Activated CD4-positive, alpha-beta memory T cell treated with anti-CD3 and anti-CD28 coated beads for 36 hours (primary cell): ENCODE measurements at places on chromosomes 3 and 15. TPM values are rescaled to one million over a fixed set of nuclear protein-coding genes. Genes with fewer than 3 reads are reported as not detected.

PLSCR2 gene
- not detected for total RNA-seq

GRCh38 chr3:194577986-194578905 lies 55.0 kb downstream of the TMEM44 start:
- H3K27me3 ChIP-seq: peaks cover 4% of the 10 kb centered on the region
- peak; percentile 66 for DNase-seq
- peak overlapping the region; percentile 27 for H3K4me3 ChIP-seq

DNA sequence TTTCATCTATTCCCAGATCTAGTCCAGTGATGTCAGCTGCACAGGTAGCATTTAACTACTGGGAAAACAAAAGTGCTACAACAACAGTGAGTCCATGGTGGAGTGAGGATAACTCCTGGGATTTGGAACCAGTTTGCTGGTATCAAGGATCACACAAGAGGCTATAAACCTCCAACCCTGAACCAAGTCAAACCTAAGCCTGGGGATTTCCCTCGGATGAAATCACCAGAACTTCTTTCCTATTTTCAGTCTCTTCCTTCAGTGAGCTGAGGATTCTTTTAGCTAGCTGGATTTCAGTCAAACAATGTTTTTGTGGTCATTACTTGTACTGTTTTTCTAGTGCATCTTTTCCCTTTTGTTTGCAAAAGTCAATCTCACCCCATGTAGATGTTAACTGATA lies 31.5 kb downstream of the SEC22C start:
- H3K36me3 ChIP-seq: peaks cover 27% of the 10 kb centered on the region
- H3K4me3 ChIP-seq: no peak overlapping the region
- no peak overlapping the region for H3K27ac ChIP-seq
- peaks cover 15% of the 10 kb centered on the region for H3K4me1 ChIP-seq
- no peaks in the 10 kb centered on the region for H3K27me3 ChIP-seq
- no peak for DNase-seq

GRCh38 chr3:197798863-197799262 lies 7.8 kb downstream of the LRCH3 start:
- H3K4me3 ChIP-seq: no peak overlapping the region
- no peak overlapping the region for H3K27ac ChIP-seq
- no peaks in the 10 kb centered on the region for H3K36me3 ChIP-seq
- no peaks in the 10 kb centered on the region for H3K27me3 ChIP-seq
